ENCODE measurements at places on chromosomes 1 and 21.

DNA sequence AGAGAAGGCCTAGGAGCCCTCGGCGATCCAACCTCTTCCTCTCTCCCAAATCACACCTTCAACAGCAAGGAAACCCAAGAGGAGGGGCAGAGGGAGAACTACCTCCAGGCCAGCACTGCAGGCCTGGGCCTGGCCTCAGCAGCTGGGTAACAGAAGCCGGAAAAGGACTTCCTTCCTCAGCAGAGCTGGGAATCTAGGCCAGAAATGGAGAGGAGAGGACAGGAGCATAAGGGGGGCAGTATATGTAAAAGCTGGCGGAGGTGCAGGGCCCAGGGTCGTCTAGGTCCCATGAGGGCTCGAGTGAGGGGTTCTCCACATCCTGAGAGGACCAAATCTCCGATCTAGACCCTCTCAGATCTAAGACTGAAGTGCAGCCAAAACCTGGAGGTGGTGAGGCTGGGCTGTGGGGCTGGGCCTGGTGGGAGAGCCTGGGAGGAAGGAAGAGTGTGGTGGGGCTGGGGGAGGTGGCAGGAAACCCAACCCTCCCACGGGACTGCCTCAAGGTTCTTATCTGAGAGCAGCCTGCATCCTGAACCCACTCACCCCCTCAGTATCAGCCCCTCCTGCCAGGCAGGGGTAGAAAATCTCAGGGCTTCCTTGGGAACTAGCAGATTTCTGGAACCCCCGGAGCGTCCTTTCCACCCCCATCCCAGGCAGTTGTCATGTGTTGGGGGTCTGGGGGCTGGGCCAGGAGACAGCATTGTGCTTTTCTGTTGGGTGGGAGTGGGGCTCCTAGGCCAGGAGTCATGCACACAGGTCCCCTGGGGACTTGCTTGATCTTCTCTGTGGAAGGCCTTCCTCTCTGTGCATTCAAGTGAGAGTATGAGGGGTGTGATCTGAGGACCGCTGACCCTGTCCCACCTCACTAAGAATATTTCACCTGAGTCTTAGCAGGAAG, 33.0 kb downstream of the PIK3C2B start:
- no peak for DNase-seq

GRCh38 chr1:53807916-53808315, 30.2 kb downstream of the NDC1 start:
- DNase-seq = peak; percentile 17

- no peak for DNase-seq
These were observed 7.3 kb upstream of the CA6 start for GRCh38 chr1:8938232-8938999.

DNA sequence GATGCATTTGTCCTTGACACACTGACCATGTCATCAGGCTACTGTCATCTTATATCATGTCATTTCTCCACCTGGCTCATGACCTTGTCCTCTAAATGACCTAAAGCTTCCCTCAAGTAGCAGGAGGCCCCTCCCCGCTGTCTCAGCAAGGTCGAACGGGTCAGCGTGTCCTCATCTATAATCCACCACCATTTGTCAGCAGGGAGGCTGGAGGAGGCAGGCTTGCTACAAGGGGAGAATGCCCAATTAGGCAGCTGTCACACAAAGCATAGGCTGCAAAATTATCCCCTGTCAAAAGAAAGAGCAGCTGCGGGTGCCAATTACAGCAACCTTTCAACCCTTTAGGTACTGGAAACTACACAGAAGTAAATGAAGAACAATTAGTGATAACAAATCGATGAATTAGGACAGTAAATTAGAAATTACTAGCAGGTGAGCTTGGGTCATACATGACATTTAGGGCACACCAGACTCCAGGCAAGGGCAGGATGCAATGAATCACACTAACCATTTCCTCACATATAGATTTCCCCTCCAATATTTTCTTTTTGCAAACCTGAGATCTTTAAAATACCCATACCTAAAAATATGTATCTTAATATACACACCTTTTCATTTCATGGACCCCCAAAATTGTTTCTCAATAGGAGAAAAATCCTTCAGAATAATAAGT, 61.2 kb downstream of the NRIP1 start:
- no peak for DNase-seq

DNA sequence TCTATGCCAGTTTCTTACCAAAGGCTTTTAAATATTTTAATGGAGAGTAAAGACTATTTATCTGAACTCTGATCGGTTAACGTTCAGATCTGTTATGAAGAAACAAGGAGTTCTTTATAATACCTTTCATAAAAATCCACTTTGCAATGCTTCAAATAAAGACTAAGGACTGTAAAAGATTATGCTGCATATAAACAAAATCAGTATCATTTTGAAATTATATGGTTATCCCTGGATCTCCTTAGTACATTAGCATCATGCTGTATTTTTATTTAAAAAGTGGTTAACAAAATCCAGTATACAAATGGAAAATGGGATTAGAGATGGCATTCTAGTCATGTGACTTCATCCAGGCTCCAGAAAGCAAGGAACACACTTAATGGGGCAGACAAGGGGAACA, 386.8 kb downstream of the LMO4 start:
- DNase-seq = no peak

- DNase-seq = no peak
These were observed at the start of gene MNDA for GRCh38 chr1:158830904-158831507. TSS of gene MNDA (plus strand) at chr1:158831351. CDS start at chr1:158842154, 10,803 bp downstream.

DNA sequence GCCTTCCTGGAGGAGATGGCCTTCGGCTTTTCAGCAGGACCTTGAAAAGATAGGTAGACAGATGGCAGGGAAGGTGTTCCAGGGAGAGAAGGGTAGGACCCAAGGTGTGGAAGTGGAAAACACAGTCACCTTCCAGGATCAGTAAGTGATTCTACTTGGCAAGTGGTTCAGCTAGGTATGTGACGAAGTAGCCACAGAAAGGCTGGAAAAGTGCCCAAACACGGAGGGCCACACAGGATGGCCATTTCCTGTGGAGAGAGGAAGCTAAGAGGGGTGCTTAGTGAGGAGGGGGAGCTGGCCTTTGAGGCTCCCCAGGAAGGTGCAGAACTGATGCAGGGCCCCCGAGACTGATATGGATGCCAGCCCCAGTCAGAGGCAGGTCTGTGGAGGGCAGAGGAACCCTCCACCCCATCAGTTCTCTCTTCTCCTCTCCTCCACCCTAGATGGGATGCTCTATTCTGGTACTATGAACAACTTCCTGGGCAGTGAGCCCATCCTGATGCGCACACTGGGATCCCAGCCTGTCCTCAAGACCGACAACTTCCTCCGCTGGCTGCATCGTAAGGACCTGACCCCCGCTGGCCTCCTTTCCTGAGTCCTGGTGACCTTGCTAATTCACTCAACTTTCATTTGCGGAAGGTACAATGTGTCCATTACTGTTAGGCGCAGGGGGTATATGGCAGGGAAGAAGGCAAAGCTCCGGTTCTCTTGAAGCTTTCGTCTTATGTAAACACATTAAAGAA, 6.8 kb downstream of the SEMA4A start:
- DNase-seq = no peak

DNA sequence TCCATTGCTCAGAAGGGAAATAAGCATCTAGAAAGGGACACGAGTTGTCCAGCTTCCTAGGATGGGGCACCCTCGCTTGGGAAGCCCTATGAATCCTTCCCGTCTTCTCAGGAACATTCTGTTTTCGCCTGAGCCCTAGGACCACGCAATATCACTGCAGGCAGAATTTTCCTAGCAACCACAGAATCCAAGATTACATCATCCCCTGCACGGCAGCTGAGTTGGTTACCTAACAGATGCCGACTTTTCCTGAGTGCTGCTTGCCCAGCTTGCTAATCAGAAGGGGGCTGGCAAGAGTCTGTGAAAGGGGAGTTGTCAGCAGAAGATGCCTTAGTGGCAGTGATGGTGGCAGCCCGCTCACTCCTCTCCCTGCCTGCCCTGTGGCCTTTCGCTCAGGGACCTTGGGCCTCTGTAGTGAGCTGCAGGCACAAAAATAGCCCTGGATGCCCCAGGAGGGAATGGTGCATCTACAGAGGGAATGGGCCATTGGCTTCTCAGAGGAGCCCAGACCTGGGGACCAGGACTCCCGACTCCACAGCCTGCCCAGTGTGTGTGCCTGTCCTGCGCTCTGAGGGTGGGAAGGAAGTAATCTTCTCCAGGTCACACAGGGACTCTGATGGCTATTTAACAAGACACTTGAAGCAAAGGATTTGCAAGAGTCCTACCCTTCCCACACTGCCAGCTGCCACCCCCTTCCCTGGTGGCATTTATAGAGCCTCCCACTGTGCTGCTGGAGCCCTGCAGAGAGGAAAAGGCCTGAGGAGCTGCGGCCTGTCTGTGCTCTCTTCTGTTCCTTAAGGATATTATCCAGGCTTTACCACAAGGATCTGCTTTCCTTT, 28.9 kb upstream of the CLSTN1 start:
- DNase-seq = peak; percentile 69
